D721Med (cell line): ENCODE measurements at places on chromosomes 6 and 20.

DNA sequence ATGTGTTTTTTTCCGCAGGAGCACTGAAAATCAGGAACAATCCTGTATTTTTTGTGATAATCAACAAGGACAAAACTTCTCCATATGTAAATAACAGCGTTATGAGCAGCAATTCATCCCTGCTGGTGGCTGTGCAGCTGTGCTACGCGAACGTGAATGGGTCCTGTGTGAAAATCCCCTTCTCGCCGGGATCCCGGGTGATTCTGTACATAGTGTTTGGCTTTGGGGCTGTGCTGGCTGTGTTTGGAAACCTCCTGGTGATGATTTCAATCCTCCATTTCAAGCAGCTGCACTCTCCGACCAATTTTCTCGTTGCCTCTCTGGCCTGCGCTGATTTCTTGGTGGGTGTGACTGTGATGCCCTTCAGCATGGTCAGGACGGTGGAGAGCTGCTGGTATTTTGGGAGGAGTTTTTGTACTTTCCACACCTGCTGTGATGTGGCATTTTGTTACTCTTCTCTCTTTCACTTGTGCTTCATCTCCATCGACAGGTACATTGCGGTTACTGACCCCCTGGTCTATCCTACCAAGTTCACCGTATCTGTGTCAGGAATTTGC, at the start of gene TAAR6:
Gene TAAR6, plus strand, starts transcription at position 102 of the 557 bp plus-strand sequence. Its CDS starts 0 bp downstream, at position 102.
- no peak for DNase-seq

GRCh38 chr6:43254138-43254817, 11.0 kb downstream of the TTBK1 start:
- DNase-seq, result no peak

DNA sequence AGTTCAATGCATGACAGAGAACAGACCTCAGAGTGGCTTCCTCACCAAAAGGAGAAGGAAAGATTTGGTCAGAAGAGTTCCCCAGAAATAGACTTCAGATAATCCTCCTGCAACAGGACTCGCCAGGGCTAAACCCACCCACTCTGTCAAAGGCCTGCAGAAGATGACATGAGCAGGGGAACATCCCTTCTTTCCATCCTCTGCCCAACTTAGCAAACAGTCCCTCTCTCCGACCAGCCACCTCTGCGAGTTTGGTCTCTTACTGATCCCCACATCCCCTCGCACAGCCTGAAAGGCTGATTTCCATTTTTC, 7.5 kb downstream of the NFATC2 start:
- DNase-seq, result no peak

- DNase-seq, result no peak
These were observed 44.7 kb downstream of the NKAIN2 start for GRCh38 chr6:123848347-123848746.

- no peak for DNase-seq
These were observed 201.9 kb upstream of the PDE10A start for GRCh38 chr6:165864925-165865324.

GRCh38 chr6:5851261-5851757, 155.4 kb downstream of the NRN1 start:
- DNase-seq, result no peak

GRCh38 chr6:169162752-169163407, 90.8 kb downstream of the THBS2 start:
- DNase-seq, result no peak

DNA sequence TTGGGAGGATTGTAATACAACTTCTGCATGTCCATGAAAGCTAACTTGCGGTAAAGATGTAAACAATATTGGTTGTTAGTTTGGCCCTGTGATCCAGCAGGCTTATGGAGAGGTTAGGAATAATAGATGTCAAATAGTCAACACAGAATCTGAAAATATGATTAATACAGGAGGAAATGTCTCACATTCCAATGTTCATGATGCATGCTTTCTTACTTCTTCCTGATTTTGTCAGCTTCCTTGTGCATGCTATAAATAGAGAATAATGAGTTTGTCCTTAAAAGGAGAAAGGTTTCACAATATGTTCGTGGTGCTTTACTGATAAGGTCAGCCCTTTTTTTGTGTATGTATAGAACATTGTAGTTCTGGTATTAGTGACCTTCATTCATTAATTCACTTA, 136.7 kb downstream of the MMUT start:
- no peak for DNase-seq

DNA sequence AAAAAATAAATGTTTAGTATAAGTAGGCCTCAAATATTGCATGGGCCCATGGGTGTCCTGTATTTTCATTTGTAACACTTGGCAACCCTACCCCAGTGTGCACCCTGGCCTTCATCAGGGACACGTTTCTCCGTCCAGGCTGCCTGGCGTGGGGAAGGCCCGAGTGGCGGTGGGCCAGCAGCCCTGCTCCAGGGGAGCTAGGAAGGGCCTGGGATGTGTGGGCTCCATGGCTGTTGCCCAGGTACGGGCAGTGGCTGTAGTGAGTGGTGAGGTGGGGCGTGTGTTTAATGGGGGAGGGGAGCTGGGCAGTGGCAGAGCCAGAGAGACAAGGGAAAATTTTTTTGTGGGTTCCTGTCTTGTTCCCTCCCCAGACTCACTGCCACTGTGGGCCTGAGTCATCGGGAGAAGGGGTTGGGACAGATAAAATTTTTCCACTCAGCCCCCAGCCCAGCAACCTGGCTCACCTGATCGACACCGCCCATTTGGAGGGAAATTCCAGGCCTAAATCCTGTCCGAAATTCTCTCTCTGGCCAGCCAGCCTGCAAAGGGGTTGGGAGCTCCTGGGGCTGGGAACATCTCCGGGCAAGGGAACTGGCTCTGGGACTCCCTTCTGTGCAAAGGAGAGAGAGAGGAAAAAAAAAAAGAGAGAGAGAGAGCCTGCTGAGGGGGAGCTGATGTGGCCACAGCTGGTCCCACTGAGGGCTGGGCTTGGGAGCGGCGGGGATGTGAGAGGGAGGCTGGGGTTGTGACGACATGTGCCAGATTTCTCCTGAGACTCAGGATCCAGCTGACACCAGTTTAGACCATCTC, 32.5 kb upstream of the VEGFA start:
- no peak for DNase-seq

GRCh38 chr20:34956041-34956458, 382 bp downstream of the MYH7B start:
- DNase-seq, result no peak

DNA sequence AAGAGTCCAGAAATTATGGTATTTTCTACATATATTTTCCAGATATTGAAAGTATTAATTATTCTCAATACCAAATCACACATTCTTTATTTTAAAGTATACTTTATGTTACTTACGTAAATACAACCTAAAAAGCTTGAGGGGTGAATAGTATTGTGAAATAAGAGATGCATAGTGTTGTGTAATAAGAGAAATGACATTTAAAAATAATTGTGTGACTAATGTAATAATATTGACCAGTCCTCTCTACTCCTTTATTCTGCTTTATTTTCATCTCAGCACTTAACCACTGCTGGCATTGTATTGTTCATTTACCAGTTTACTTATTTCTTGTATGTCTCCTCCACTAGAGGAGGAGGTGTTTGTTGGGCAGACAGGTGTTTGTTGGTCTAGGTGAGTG, 135.6 kb downstream of the EYA4 start:
- no peak for DNase-seq

DNA sequence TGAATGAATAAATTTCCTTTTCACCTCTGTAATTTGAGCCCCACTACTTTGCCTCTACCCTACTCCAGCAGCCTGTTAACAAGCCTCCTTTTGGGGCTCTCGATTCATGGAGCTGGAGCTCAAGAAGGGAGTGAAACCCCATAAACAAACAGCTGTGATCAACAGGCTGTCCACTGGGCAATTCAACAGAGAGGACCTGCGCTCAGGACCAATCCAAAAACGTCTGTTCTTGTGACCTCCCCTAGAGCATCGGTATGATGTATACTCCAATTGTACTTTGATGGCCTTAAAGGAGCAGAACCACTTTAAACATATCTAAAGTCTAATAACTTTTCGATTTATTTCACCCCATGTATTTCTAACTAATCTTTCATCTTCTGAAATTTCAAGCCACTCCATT, 37.4 kb downstream of the HIVEP2 start:
- DNase-seq, result no peak

GRCh38 chr20:43746344-43747137, 19.7 kb upstream of the GTSF1L start:
- DNase-seq, result no peak

DNA sequence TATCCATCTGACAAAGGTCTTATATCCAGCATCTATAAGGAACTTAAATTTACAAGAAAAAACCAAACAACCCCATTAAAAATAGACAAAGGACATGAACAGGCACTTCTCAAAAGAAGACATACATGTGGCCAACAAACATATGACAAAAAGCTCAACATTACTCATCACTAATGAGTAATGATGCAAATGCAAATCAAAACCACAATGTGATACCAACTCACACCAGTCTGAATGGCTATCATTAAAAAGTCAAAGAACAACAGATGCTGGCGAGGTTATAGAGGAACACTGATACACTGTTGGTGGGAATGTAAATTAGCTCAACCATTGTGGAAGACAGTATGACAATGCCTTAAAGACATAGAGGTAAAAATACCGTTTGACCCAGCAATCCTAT, 13.9 kb downstream of the MACROD2 start:
- no peak for DNase-seq

- DNase-seq, result no peak
These were observed 26.2 kb downstream of the TMEM170B start for GRCh38 chr6:11563793-11564192.

DNA sequence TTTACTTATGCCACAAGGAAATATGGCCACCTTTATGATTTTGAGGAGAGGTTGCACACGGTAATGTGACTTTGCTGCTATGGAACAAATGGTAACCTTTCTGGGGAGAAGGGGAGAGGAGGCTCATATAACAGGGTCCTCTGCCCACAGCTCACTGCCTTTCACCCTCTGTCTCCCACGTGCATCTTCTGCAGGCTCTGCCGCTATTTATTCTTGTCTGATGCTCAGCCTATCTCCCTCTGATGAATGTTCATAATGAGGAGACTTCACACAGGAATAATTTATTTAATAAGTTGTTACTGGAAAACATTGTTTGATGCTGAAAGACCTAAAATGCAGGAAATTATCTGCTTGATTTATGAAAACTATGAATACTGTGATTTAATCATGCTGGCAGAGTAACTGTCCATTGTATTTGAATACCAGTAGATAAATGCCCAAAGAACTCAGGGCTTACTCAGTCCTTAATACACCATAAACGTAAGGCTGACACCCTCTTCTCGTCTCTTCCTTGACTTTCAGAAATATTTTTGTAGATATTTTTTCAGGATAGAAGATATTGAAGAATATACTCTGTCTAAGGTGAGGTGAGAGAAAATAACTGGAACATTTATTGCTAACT, 721.1 kb downstream of the QKI start:
- DNase-seq, result no peak

DNA sequence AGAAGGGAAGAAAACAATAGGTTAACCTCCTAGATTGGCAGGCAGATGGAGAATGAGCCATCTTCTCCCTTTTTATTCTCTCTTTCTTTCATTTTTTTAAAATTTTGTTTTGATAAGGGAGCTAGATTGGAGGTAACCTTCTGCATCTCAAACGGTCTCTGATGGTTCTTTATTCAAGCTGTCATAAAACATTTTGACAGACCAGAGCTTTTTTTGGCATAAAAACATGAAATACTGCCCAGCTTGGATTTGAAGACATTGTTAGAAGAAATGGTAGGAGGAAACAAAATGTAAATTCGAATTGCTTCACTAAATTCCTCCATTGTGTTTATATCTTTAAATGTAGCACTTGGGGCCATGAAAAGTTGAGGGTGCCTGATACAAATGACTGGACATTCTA, 158.5 kb downstream of the EPHA7 start:
- DNase-seq, result no peak

DNA sequence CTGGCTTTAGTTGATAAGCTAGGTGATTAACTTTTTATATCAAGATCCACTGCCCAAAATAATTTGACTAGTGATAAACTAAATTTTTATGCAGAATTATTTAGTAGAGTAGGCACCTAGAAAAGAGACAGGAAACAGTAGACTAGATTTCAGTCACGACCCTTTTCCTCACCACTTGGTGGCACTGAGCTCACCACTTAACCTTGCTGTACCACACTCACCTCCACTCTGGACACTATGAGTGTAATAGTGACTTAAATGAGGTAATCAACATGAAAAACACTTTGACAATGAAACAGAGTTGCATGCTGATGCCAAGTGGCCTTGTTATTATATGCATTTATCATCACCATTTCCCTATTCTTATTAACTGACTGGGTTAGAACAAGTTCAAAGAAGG, 730.4 kb downstream of the KIF16B start:
- DNase-seq, result no peak

DNA sequence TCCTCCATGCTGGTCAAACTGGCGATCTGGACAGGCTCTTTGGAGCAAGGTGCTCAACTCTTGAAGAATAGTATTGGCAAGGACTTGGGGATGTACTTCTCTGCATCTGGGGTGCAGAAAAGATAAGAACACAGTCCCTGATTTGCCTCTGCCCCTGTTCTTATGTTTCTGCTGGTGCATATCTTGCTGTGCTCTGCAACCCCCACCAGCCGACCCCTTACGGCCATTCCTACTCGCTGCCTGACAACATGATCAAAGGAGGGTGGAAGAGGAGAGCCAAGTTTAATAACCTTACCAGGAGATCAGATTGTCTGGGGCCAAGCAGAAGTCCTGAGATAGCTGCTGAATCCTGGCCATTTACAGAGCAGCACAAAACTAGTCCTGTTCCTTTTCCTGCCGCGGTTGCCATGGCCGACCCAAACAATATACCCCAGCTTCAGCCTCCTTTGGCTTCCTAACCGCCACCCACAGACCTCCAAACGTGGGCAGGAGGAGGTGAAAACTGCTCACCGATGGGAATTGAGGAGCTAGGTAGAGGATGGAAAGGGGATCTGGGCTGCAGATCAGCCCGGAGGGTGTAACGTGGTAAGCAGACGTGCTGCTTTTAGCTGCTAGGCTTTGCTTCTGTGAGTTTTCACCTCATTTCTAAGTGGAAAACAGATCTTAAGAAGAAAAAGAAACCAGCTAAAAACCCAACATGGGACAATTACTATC, 60.9 kb downstream of the ATXN1 start:
- DNase-seq, result no peak

DNA sequence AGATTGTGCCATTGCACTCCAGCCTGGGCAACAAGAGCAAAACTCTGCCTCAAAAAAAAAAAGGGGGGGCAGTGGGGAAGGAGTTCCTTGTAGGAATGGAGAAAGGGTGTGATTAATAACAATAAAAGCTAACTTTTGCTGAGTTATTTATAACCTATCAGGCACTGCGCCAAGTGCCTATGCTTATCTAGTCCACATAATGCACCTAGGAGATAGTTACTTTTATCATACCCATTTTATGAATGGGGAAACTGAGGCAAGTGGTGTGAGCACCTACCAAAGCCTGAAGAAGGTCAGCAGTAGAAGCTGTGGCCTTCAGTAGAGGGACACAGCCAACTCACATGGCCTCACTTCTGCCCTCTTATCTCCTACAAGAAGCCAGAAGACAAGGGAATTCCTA, 13.6 kb upstream of the PPP1R16B start:
- DNase-seq, result no peak

DNA sequence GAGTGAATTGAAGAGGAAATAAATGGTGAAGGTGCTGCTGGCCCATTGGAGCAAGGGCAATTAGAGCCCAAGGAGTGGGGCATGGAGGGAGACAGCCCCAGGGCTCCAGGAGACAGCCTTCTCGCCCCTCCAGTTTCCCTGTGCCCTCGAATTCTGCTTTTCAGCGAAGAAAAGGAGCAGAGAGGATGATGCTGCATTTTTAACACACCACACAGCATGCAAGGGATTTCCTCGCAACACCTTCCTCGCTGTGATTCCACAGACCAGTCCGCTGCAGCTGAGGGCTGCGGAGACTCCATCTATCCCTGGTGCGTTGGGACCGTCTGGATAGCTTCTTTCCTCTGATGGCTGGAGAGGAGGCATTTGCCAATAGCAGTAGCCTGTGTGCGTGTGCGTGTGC, 41.7 kb downstream of the PTCHD4 start:
- DNase-seq, result no peak

GRCh38 chr6:137798846-137799245, 68.2 kb upstream of the TNFAIP3 start:
- DNase-seq, result no peak
